ENCODE measurements at places on chromosomes 1 and 21.

DNA sequence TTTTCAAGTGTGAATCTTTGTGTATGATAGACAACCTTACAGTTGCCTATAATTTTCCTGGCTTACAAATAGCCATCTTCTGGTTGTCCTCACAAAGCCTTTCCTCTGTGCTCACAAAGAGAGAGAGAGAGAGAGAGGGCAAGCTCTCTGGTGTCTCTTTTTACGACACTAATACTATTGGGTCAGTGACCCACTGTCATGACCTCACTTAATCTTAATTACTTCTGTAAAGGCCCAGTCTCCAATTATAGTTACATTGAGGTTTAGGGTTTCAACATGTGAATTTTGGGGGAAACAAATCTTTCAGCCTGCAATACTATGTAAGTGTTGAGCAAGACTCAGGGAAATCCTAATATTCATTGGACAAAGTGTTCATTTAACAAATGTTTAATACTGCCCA, 167.4 kb upstream of the COL11A1 start:
- no peak for DNase-seq

- DNase-seq = no peak
Observed at GRCh38 chr1:70707214-70707613, 296.1 kb downstream of the CTH start.

DNA sequence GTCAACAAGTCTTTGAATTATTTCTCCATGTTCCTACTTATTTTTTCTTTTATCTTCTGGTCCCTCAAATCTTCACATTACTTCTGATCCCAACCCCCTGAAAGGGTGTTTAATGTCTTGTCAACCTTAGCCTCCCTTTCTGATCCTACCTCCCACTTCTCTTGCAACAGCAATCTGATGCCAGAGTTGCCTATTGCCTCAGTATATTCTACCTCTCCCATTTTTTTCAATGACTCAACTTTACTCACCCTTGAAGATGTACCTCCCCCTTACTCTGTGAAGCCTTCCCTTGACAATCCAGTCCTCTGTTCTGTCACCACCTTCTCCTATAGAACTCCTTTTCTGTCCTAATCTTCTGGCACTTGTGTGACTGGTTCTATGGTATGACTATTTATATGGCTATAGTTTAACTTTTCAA, 99.5 kb upstream of the CD55 start:
- no peak for DNase-seq

- DNase-seq = no peak
Observed at GRCh38 chr1:202958544-202959275, 598 bp upstream of the ADIPOR1 start.

DNA sequence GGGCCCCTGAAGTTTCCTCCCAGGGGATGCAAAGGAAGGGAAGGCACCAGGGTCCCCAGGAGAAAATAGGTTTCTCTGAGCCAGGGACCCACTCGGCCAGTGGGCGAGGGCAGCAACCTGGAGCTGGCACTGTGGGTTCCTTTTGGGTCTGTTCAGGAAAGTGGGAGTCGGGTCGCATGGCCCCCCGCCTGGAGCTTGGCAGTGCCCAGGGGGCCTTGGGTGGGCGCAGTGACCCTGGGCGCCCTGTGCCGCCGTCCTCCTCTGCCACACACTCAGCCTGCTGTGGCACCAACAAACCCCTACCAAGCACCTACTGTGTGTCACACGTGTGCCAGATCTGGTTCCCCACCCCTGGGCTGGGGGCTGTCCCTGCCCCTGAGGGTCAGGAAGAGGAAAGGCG, 89.5 kb upstream of the ARHGEF16 start:
- no peak for DNase-seq

GRCh38 chr1:218182455-218182854, 102.6 kb upstream of the RRP15 start:
- DNase-seq = no peak

GRCh38 chr1:92958203-92958970, 2.9 kb downstream of the DIPK1A start:
- no peak for DNase-seq

GRCh38 chr1:109295712-109296415, 10.9 kb downstream of the MYBPHL start:
- no peak for DNase-seq

GRCh38 chr1:161770250-161770649, 4.1 kb downstream of the ATF6 start:
- no peak for DNase-seq

DNA sequence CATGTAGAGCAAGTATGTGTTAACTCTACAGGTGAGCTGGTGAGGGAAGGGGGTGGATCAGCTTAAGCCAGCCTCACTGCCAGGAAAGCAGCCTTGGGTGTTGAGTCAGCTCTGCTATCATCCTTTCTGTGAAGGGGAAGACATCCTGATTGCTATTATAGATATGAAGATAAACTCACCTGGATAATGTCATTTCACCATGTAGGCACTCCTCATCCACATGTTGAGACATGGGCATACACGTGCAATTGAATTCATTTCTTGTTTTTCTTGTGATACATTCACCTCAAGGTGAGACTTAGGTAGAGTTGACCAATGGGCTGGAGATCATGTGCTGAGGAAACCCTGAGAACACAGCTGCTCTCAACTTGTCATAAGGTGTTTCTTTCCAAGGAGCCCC, 136.9 kb downstream of the CACNA1E start:
- no peak for DNase-seq

DNA sequence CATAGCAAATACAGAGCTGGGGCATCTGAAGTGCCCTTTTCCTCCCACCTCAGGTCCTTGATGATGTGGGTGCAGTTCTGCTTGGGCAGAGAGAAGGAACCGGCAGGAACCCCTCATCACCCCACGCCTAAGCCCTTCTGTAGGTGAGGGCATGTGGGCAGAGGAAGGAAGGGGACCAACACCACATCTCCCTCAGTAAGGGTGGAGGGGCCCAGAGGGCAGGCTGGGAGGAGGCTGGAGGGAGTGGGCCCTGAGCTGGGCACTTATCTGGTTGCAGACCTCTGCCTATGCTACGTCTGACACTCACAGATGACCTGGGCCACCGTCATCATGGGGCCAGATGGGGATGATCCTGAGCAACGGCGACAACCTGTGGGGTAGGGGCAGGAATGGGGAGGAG, 11.0 kb downstream of the ZNF687 start:
- DNase-seq = no peak

DNA sequence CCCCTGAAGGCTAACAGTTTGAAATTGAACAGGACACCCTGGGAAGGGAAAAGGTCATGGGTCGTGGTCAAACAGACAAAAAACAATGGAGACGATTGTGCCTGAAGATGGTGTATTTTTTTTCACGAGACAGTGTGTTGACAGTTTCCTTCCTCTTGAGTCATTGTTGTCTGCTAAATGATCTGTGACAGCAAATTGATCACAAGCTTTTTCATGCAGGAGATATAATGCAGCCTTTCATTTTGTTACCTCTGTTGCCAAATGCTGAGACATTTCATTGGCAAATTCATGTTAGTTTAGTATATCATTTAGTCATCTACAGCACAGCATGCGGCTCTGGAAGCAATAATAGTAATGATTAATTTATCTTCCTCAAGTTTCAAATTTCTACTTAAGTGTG, 27.7 kb downstream of the UBE2U start:
- DNase-seq = no peak

- DNase-seq = no peak
Observed at GRCh38 chr1:83827741-83828140, 171.2 kb downstream of the TTLL7 start.

- DNase-seq = no peak
Observed at GRCh38 chr1:215595231-215595630, 28.1 kb downstream of the KCTD3 start.

DNA sequence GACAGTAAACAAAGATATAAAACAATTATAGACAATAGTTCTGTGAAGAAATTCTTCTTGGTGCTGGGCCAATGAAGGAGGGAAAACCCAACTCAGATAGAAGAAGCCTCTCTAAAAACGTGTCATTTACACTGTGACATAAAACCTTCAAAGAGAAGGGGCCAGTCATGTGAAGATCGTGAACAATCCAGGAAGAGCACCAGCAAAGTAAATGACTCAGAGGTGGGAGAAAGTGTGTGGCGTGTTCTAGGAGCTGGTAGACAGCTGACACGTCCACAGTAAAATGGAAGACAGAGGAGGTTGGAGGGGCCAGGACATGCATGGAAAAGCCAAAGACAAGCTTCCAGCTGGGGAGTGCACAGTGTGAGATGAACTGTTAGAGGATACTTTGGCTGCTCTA, 143.6 kb downstream of the VAV3 start:
- DNase-seq = no peak

DNA sequence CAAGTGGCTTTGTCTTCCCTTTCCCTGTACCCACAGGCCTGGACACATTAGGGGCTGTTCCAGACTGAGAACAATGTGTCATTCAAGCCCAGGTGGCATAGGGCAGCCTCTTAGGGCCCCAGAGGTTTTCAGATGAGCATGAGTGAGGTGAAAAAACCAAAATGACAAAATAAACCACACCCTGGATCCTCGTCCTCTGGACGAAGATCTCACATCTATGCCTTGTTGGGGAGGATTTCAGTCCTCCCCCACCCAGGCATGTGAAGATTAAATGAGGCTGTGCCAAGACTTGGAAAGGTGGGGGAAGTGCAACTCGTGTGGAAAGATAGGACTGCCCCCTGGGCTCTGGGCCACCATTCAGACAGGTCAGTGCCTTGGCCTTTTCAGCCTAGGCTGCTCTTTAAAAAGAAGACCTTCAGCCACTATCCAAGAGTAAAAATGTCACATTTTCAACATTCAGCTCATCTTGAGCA, 32.8 kb upstream of the IL19 start:
- no peak for DNase-seq

- DNase-seq = no peak
Observed at GRCh38 chr1:206739411-206740076, 31.0 kb upstream of the IL19 start.

DNA sequence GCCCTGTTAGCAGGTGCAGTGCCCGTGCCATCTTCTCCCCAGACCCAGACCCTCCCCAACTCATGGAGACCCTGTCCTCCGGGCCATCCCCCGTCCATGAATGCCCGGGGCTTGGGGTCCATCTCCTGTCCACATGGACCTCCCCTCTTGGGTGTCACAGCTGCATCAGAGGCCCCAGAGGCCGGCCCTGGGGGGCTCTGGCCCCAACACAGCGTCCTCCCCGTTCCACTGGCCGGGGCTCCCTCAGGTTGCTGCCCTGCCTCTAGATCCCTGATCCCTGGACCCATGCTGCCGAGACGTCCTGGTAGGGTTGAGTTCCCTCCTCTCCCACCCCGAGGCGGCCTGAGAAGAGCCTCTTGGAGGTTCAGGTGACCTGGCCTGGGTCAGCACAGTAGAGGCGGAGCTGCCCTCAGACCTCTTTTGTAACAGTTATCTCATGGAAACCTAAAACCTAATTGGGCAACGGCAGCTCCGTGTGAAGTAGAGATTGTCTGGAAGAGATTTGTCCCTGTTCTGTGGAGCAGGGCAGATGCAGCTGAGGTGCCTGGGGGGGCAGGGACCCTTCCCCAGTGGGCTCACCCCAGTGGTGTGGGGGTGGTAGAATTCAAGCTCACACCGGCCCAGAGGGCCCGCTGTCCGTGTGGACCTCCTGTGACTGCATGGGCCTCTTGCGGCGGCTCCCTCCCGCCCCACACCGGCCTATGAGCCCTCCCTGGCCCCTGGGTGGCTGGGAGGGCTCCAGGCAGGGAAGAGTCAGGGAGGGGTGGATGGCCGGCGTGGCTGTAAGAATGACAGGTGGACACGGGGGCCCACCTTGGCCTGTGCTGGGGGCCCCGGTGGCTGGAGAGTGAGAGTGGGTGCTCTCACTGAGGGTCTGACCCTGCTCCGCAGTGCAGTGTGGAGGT, 56.1 kb downstream of the SKI start:
- DNase-seq = no peak

- no peak for DNase-seq
Observed at GRCh38 chr1:33267468-33268205, 11.3 kb downstream of the ZNF362 start.

GRCh38 chr1:197307551-197307950, 39.5 kb downstream of the CRB1 start:
- DNase-seq = no peak

DNA sequence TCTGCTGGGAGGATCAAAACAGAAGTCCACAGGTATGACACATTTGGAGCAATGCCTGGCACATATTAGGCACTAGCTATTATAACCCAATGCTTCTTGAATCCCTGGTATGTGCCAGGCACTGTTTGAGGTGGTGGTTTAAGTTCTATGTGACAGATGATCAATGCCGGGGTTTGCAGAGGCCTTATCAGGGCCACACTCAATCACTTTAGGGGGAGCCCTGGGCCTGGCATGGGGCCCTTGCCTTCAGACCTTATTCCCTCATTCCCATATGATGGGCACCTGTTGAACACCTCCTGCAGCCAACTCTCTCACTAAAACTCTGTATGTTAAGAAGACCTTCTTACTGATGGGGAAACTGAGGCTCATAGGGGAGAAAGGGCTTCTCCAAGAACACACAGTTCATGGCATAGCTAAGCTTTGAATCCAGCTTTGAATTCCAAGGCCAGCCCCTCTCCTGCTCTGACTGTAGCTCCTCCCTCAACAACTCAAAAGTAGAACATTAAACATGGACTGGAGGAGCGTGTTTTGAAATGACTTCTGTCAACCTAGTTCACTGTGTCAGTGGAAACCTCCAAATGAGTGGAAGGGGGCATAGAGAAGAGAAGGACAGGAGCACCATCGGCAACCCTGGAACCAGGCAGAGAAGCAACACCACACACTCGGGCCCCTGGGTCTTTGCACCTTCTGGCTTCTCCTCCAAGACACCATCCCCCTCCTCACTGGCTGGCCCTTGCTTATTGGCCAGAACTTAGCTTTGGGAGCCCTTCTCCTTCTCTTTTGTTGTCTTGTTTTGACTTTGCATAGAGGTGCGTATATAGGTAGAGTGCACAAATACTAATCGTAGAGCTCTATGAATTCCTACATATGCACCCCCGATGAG, 6.6 kb upstream of the IFFO2 start:
- DNase-seq = no peak

GRCh38 chr1:69743146-69743545, 175.4 kb downstream of the LRRC7 start:
- DNase-seq = no peak

- DNase-seq = no peak
Observed at GRCh38 chr1:30810416-30811080, 53.0 kb upstream of the LAPTM5 start.

- DNase-seq = no peak
Observed at GRCh38 chr1:160112357-160112756, 3.2 kb upstream of the ATP1A2 start.

DNA sequence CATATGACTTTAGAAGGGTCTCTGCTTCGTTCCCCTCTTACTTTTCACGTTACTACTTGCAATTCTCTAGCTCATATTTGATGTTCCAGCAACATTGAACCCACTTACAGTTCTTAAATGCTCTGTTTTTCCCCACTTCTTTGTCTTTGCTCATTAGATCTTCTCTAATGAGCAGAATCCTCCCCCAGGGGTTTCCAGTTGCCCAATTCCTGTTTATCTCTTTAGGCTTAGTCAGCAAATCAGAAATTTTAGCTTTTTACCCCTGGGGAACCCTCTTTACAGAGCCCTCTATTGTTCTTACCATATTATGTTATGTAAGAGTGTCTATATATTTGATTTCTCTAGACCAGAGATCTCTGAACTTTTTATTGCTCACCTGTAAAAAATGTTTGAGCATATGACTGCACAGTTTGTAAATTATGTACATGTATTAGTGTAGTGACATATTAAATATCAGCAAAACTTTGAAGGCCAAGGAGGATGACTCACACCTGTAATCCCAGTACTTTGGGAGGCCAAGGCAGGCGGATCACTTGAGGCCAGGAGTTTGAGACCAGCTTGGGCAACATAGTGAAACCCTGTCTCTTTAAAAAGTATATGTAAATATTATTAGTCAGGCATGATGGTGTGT, 71.4 kb downstream of the FNBP1L start:
- DNase-seq = no peak
